ENCODE measurements at places on chromosomes 3 and 15. TPM values are rescaled to one million over a fixed set of nuclear protein-coding genes. Genes with fewer than 3 reads are reported as not detected.

The ACTC1 gene
- total RNA-seq = not detected

The NME9 gene
- total RNA-seq = not detected

The EXD1 gene
- not detected for total RNA-seq

The COPG1 gene
- total RNA-seq = 274 TPM

The ATP13A5 gene
- total RNA-seq = not detected

DNA sequence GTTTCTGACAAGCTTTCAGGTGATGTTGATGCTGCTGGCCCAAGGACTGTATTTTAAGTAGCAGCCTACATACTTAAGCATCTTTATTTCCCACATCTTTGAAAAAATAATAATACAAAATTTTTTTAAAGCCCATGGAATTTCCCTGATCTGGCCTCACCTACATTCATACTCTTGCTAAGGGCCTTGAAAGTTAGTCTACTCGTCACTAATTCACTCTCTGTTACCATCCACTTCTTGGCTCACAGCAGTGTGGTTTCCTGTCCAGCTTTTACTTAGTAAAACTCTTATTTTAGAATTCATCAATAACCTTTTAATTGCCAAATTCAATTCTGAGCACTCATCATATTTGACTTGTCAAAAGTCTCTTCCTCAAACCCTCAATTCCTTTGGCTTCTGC lies 59.3 kb upstream of the CRTC3 start:
- no peak for DNase-seq

DNA sequence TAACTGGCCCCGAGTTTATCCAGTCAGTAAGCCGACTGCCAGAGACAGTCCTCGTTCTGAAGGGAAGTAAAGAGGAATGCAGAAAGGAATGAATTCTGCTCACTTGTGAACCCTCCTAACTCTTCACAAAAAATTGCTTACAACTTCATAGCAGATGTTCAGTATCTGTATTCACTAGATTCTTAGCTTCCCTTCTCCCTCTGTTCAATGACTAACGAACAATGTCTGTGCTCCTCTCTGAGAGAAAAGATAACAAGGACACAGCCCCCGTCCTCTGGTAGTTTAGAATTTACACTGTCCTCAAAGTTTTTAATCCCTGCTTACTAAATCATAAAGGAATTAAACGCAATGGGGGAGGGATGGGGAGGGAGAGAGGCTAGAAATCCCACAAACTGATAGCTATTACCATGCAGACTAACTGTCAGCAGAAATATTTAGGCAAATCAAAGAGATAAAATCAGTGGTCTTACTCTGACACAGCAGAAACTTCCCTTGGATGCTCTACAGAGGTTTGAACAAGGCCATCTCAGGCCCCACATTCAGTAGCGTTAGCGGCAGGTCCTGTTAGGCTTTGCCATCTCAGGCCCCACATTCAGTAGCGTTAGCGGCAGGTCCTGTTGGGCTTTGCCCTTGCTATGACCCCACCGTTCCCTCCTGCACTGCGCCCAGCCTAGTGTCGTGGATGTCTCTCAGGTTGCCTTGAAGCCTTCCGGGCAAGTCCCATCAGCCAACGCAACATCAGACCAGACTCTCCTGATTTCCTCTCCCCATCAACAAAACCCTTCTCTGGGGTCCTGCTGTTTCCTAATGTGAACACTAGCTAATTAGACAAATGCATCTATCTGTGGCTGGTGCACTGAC lies 23.4 kb downstream of the NRROS start:
- no peak for DNase-seq

- DNase-seq = no peak
These were observed 26.8 kb upstream of the CHRM5 start for GRCh38 chr15:33941279-33942063.

DNA sequence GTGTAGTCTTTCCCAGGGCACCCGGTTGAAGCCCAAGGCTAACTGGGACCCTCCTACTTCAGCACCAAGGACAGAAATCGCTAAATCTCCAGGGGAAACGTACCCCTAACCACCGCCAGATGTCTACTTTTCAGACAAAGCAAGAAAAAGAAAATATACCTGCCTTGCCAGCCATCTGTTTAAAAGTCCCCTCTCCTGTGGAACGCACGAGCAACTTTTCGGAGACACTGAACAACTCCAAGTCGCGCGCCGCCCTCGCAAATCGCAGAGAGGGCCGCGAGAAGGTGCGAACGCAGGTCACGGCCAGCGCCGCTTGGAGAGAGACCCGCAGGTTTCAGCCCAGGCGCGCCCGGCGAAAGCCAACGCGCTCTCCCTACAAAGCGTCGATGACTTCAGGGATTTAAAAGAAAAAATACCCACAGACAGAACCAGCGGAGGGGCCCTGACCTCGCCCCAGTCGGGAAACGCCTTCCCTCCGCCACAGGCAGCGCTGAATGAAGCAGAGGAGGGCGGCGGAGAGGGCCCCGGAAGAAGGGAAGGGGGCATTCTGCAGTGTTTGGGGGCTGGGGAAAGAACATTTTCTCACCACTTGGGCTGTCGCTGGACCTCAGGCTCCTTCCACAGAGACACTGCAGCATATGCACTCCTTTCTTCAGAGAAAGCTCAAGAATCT lies 213.1 kb downstream of the FGF12 start:
- DNase-seq = no peak

DNA sequence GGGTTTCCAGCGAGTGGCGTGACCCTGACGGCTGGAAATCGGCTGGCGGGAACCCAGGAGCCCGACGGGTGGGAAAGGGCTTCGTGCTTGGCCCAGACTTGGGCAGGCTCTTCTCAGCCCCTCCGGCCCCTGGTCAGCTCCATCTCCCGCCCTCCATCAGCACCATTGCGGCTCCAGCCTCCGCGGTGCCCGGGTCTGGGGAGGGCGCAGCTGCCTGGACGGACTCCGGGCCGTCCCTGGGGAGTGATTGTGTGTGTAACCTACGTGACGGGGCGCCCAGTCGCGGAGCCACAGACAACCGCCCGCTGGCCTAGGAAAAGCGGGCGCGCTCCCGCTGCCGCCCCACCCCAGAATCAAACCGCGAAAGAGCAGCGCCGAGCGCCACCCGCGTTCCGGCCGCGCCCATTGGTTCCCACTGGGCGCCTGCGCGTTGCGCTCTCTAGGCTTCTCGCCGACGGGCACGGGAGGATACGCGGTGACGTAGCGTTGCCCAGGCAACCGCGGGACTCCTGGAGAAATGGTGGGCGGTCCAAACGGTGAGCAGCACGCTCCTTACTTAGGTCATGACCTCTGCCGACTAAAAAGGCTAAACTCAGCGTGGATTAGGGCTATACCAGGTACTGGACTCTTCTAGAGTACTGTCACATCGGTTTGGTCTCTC lies at the start of gene CFAP20DC:
CFAP20DC (minus strand) TSS at position 355 of the 661 bp plus-strand sequence. CDS start 394 bp downstream, outside the sequence.
- peak; percentile 60 for DNase-seq
